SW 1271 (cell line): ENCODE measurements at places on chromosomes 1 and 21.

GRCh38 chr21:29650523-29651022 is 289.2 kb downstream of the GRIK1 start:
- no peak for DNase-seq

DNA sequence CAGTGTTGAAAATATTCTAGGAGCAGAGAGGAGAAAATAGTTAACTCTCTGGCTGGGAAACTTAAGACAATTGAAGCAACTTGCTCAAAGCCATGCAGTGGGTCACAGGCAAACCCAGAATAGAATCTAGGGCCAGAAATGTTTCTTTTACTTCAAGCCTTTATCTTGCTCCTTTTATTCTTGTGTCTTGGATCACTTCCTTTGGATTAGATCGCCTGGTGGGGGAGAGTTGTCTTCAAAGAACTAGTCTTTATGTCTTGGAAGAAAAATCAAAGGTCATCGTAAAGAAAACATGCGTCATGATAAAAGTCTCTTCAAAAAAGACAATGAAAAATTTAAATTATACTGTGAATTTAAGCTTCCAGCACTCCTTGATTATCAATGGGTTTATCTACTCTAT is 493.6 kb upstream of the USP24 start:
- DNase-seq, result no peak

- no peak for DNase-seq
These were observed 66.4 kb downstream of the PHTF1 start for GRCh38 chr1:113692824-113693431.

DNA sequence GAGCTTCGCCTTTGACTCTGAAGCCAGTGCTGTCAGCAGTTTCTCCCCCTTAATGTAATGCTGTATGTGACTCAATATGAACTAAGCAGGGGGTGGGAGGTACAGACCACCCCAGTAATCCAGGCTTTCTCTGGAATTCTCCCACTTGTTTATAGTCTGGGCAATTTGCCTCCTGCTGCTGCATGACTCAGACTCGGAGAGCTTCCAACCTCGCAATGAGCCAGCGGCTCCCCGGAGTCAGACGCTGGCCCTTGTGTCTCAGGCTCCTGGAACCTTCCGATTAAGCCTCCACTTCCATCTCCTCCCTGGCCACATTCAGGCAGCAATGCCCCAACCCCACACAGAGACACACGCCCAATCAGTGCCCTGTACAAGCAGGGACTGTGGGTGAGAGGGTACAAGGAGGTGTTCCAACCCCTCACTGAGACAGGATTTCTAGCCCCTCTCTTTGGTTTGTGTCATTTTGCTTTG is 471.7 kb upstream of the VAMP3 start:
- peak; percentile 30 for DNase-seq

DNA sequence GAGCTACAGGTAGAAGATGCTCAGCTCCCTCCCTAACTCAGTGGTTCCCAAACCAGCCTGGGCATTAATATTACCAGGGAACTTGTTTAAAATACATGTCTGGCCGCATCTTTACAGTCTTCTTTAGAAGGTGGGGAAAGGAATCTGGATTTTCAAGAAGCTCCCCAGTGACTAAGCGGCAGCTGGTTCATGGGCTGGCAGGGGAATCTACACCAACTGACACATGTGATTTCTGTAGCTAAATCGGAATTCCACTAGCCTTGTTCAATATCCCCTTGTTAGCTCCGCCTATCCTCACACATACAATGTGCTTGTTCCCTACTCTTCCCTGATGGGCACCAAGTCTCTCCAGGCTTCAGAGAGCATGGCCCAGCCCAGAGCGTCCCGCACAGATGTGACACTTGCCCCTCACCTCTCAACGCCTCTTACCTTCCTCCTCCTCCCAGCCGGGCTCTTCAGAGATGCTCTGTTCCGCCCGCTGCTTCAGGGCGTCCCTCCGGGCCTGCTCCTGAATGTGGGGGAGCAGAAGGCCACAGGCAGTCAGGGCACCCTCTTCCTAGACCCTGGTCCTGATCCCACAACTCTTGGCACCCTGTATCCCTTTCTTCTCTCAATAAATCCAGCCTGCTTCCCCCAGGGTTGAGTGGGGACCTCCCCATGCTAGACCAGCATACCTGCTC is 15.3 kb downstream of the TSSK3 start:
- DNase-seq, result no peak

GRCh38 chr1:201731592-201731991 is 97.4 kb upstream of the IPO9 start:
- DNase-seq, result no peak

GRCh38 chr1:108054396-108054795 is 89.4 kb upstream of the VAV3 start:
- no peak for DNase-seq

GRCh38 chr21:14453339-14454015 is 70.5 kb upstream of the HSPA13 start:
- DNase-seq, result no peak

DNA sequence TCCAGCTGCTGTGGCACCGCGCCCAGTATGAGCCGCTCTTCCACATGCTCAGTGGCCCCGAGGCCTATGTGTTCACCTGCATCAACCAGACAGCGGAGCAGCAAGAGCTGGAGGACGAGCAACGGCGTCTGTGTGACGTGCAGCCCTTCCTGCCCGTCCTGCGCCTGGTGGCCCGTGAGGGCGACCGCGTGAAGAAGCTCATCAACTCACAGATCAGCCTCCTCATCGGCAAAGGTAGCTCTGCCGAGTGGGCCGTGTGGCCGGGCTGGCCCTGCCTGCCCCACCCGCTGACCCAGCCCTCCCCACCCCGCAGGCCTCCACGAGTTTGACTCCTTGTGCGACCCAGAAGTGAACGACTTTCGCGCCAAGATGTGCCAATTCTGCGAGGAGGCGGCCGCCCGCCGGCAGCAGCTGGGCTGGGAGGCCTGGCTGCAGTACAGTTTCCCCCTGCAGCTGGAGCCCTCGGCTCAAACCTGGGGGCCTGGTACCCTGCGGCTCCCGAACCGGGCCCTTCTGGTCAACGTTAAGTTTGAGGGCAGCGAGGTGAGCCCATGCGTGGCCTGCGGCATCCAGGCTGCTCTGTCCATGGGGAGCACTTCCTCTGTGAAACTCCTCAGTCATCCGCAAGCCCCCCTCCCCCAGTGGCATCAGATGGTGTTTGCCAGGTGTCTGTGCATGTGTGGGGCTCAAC is 64.2 kb downstream of the PIK3CD start:
- no peak for DNase-seq

DNA sequence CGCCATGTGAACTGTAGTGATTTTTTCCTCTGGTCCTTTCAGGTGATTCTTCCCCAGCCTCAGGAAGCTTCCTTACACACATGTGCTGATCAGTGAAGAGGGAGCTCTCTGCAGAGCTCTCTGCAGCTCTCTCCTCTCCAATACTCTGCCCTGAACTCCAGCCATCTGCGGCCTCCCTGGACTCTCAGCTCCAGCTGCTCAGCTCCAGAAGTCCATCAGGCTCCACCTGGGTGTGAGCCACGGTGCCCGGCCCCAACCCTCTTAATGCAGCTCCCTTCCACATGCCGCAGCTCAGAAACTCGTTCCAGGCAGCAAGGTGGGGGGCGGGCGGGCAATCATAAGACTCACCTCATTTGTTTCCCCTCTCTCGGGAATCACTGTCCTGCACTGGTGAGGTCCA is 30.9 kb upstream of the RPL11 start:
- no peak for DNase-seq
